ENCODE measurements at places on chromosomes 16 and 17. TPM values are rescaled to one million over a fixed set of nuclear protein-coding genes. Genes with fewer than 3 reads are reported as not detected.

The CHD9NB gene
- total RNA-seq, result 12.4 TPM

The CRHR1 gene
- total RNA-seq, result not detected

The FOXN1 gene
- total RNA-seq, result 0.15 TPM

The CLN3 gene
- 79.9 TPM for total RNA-seq

The HID1 gene
- 28.6 TPM for total RNA-seq

The ABCC3 gene
- total RNA-seq, result 41.7 TPM

The ZNF385C gene
- 1.2 TPM for total RNA-seq

The RND2 gene
- 0.53 TPM for total RNA-seq

The HSDL1 gene
- 22.5 TPM for total RNA-seq

The VAT1L gene
- total RNA-seq, result 0.38 TPM

The TP53TG3C gene
- total RNA-seq, result not detected

DNA sequence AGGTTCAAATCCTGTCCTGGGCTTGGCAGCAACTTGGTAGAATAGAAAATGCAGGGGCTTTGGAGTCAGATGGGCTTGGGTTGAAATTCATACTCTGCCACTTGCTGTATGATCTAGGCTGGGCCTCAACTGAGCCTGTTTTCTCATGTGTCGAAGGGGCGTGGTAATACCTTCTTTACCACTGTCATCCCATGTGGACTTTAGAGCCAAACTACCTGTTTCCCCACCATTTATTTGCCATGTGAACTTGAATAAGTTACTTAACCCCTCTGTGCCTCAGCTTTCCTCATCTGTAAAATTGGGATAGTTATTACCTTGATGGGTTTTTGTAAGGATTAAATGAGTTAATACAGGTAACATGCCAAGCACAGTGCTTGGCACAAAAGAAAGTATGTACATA lies 106.0 kb downstream of the COPRS start:
- no peak overlapping the region for H3K4me3 ChIP-seq
- H3K4me1 ChIP-seq, result no peaks in the 10 kb centered on the region
- no peaks in the 10 kb centered on the region for H3K36me3 ChIP-seq
- H3K27ac ChIP-seq, result no peak overlapping the region

- H3K4me1 ChIP-seq, result no peaks in the 10 kb centered on the region
- H3K36me3 ChIP-seq, result no peaks in the 10 kb centered on the region
- no peak for DNase-seq
These were observed 15.9 kb downstream of the DNAAF1 start for GRCh38 chr16:84161037-84161436.

GRCh38 chr17:35048685-35049379 lies 14.7 kb downstream of the RFFL start:
- H3K4me3 ChIP-seq, result no peak overlapping the region
- H3K36me3 ChIP-seq, result no peaks in the 10 kb centered on the region
- H3K27ac ChIP-seq, result no peak overlapping the region
- peaks cover 48% of the 10 kb centered on the region for H3K4me1 ChIP-seq
- DNase-seq, result no peak
- no peaks in the 10 kb centered on the region for H3K27me3 ChIP-seq

- H3K27me3 ChIP-seq, result no peaks in the 10 kb centered on the region
- H3K36me3 ChIP-seq, result no peaks in the 10 kb centered on the region
- no peak for DNase-seq
- H3K27ac ChIP-seq, result no peak overlapping the region
These were observed 1.1 kb upstream of the ADCY7 start for GRCh38 chr16:50265260-50265659.

DNA sequence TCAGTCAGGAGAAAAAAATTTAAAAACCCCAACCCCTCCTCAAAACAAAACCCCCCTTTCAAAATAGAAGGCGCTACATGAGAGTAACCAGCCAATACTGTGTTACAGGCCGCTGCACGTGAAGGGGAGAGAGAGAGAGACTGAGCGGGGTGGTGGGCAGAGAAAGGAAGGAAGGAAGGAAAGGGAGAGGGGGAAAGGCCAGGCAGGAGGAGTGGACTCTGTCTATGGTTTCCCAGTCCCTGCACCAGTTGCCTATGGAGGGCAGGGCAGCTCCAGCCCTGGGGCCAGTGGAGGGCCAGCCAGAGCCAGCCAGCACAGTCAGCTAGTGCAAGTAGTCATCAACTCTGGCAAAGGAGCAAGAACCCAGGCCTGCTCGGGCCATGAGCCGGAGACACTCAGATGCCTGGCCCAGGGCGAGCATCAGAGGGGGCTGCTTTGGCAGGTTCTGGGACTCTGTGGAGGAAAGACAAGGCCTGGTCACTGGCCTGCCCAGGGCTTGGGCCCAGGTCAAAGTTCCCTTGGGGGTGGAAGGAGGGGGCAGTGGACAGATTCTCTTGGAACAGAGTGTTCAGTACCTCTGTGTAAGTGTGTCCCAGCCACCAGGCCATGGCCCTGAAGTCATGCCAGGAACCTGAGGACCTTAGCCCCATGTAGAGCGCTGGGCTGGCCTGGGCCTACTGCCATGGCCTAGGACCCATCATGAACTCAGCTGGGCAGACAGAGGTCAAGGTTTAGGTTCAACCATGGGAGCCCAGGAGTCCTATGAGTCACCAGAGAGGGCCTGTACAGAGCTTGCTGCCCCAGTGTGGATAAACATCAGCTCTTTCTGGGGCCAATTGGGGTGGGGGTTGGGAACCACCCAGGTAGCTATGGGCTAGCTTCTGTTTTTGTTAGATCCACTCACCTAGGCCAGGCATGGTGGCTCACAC lies 7.3 kb upstream of the GFOD2 start:
- H3K36me3 ChIP-seq, result peaks cover 81% of the 10 kb centered on the region
- no peaks in the 10 kb centered on the region for H3K27me3 ChIP-seq
- no peaks in the 10 kb centered on the region for H3K4me1 ChIP-seq

DNA sequence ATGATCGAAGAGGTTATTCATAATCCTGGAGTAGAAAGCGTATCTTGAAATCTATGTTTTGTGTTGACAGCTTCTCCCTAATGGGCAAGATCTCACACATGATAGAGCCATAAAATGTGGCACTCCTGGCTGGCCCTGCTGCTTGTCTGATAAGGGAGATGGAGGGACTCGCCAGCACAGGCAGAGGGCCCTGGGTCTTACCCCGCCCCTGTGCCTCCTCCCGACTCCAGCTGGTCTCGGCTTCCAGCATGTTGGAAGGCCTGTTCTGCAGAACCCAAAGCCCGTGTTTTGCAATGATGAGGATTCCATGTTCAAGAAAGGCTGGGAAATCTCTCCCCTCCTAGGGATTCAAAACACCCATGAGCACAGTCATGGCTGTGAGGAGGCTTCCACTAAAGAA lies 106.7 kb upstream of the SDK2 start:
- peaks cover 15% of the 10 kb centered on the region for H3K27me3 ChIP-seq
- H3K36me3 ChIP-seq, result no peaks in the 10 kb centered on the region
- H3K4me1 ChIP-seq, result no peaks in the 10 kb centered on the region

DNA sequence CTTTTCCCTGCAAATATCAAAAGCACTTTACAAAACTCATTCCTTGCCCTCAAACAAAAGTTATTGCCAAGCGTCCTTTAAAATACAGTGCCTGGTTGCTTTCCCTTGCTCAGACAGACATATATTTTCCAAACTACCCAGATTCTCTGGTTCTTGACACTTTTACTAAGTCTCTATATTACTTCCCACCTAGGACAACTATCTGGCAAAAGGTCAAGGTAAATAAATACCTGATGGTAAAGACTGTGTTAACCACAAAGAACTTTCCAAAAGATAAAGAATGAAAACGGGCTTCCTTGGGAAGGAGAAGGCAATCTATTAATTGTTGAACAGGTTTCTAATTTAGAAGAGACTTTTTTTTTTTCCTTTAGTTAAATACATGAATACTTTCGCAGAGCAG lies 1.9 kb downstream of the HS3ST3A1 start:
- no peak overlapping the region for H3K27ac ChIP-seq
- peaks cover 54% of the 10 kb centered on the region for H3K27me3 ChIP-seq
- H3K36me3 ChIP-seq, result no peaks in the 10 kb centered on the region
- H3K4me3 ChIP-seq, result no peak overlapping the region

GRCh38 chr16:89864527-89864820 lies 8.9 kb upstream of the TCF25 start:
- no peaks in the 10 kb centered on the region for H3K36me3 ChIP-seq
- H3K4me3 ChIP-seq, result peak overlapping the region; percentile 32
- H3K27me3 ChIP-seq, result no peaks in the 10 kb centered on the region
- H3K4me1 ChIP-seq, result peaks cover 25% of the 10 kb centered on the region

DNA sequence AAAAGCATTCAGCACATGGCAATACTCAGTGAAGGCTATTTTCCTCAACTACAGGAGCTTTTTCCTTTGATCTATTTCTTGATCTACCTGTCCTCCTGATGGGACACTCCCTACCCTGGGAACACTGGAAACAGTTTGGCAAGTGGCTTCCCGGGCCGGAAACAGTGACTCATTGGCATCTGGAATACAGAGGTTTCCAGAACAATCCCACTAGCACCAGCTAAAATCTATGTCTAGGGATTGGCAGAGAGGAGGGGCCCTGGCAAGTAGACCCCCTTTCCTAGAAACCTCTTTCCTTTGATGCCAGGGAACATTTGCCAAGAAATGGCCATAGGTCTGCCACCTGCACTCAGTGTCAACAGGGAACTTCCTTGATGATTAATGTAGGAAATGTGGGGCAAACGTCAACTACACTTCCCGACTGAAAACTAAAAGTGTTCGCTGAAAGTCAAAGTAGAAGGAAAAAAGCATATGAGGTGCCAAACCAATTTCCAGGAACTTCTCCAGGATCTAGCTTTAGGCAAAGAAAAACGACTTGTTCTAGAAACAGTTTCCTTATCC lies 30.4 kb upstream of the FBXW10B start:
- no peak for DNase-seq
- peak overlapping the region; percentile 53 for H3K4me3 ChIP-seq
- H3K36me3 ChIP-seq, result no peaks in the 10 kb centered on the region
- no peaks in the 10 kb centered on the region for H3K27me3 ChIP-seq
- peaks cover 43% of the 10 kb centered on the region for H3K4me1 ChIP-seq

DNA sequence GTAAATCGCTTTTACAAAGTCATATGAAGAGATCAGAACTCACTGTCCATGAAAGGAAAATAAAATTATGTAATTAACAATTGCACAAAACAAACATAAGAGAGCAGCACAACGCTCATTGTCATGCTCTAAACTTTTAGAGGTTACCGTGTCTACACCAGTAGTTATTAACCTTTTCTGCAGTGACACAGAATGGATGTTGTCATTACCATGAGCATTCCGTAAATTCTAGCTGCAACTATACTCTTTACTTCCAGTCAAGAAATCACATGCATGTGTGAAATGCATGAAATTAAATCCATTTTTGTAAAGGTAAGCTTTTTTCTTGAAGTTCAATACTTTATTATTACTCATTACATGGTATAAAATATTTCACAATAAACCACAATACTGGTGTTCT lies 38.2 kb downstream of the USP32 start:
- no peak for DNase-seq
- H3K27ac ChIP-seq, result no peak overlapping the region
- no peaks in the 10 kb centered on the region for H3K27me3 ChIP-seq
- no peak overlapping the region for H3K4me3 ChIP-seq

DNA sequence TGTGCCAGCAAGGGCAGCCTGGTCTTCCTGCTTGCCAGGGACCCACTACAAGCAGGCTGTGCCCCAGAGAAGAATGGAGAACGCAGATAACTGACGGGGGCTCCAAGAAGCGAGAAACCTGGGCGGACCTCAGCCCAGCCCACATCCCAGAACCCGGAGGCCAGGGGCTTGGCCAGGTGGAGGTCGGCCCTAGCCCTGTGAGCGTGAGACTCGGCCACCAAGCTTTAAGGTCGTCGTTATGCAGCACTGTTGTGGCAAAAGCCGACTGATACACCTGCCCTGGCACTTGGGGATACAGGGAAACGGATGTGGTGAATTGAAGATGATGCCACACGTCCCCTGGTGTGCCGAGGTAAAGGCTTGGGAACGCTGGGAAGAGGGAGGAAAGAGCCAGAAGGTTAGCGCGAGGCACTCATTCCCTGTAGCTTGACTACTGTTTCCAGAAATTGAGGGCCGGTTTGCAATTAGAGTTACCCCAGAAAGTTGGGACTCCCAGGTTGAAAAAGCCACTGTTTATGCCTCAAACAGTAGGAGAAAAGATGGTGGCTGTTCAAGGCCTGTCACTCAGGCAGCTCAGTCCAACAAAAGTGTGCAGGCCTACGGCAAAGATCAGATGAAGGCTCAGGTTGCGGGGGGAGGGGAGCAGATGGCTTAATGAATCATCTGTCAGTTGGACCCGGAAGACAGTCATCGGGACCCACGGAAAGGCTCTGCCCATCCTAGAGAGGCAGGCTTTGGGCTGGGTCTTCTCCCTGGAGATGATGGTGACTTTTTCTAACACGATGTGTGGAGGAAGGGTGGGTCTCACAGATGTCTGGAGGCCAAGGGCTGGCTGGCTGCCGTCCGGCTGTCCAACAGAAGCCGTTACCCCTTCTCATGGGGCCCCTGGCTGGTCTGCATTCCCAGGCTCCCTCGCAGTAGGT lies 45.6 kb upstream of the BAHCC1 start:
- no peak overlapping the region for H3K27ac ChIP-seq
- no peaks in the 10 kb centered on the region for H3K36me3 ChIP-seq
- H3K4me1 ChIP-seq, result peaks cover 30% of the 10 kb centered on the region
- H3K27me3 ChIP-seq, result peaks cover 2% of the 10 kb centered on the region

- H3K27ac ChIP-seq, result no peak overlapping the region
- peaks cover 8% of the 10 kb centered on the region for H3K4me1 ChIP-seq
- H3K36me3 ChIP-seq, result no peaks in the 10 kb centered on the region
- no peaks in the 10 kb centered on the region for H3K27me3 ChIP-seq
- no peak overlapping the region for H3K4me3 ChIP-seq
These were observed 6.1 kb upstream of the PHF12 start for GRCh38 chr17:28957277-28957991.

GRCh38 chr17:32274643-32275042 lies 9.0 kb downstream of the RHBDL3 start:
- no peaks in the 10 kb centered on the region for H3K36me3 ChIP-seq
- H3K27ac ChIP-seq, result no peak overlapping the region
- H3K4me1 ChIP-seq, result no peaks in the 10 kb centered on the region
- peak; percentile 10 for DNase-seq
- H3K27me3 ChIP-seq, result peaks cover 36% of the 10 kb centered on the region
- no peak overlapping the region for H3K4me3 ChIP-seq
